CD4-positive, alpha-beta T cell treated with Interleukin-12 subunit alpha and Interleukin-12 subunit beta, for 1 hour (primary cell): ENCODE measurements at places on chromosomes 12 and 14.
A peak's percentile ranks its signal among the peaks of the same experiment; 100 is the strongest.

- peak; percentile 53 for DNase-seq
Observed at GRCh38 chr12:121750507-121750955, 38.0 kb downstream of the TMEM120B start.

DNA sequence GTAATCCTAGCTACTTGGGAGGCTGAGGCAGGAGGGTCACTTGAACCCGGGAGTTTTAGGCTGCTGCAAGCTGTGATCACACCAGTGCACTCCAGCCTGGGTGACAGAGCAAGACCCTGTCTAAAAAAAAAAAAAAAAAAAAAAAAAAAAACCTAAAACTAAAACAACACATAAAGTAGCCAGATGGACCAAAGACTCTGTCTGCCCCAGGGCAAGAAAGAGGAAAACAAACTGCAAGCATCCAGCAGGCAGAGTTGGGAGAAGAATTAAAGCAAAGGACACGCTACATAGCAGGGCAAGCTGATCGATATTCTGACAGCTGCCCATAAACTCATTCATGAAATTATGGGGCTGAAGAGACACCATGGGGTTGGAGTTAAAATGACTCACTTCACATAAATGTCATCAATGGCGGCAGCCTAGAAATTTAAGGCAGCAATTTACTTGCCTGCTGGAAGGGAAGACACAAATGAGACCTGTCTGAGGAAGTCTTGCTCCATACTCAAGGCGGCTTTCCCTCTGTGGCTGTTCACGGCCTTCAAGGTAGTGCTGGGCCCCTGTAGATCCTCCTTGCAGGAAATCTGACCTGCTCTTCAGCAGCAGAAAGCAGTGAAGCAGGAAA, 259.1 kb upstream of the FKBP4 start:
- no peak for DNase-seq

DNA sequence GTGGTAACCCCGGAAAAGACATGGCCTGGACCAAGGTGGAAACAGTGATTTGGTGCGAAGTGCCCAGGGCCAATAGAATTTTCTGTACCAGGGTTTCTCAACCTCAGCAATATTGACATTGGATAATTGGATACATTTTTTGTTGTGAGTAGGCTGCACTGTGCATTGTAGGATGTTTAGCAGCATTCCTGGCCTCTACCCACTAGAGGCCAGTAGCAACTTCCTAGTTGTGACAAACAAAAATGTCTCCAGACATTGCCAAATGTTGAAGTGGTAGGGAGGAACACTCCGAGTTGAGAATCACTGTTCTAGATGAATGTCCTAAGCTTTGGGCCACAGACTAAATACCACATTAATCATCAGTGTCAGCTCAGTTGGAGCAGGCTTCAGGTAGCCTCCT, 6.2 kb upstream of the CGRRF1 start:
- no peak for DNase-seq

GRCh38 chr14:56413721-56414120, 165.9 kb upstream of the TMEM260 start:
- DNase-seq, result no peak

GRCh38 chr12:40672741-40673271, 19.4 kb upstream of the CNTN1 start:
- no peak for DNase-seq

DNA sequence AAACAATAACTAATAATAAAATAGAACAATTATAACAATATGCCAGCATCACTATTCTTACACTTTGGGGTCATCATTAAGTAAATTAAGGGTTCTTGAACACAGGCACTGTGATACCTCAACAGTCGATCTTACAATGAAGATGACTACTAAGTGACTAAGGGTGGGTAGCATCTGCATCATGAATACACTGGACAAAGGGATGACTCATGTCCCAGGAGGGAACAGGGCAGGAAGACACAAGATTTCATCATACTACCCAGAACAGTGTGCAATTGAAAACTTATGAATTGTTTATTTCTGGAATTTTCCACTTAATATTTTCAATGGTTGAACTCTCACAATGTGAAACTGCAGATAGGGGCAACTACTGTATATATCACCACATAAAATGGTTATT, 19.7 kb downstream of the TSPAN19 start:
- DNase-seq, result no peak

- DNase-seq, result no peak
Observed at GRCh38 chr12:115213538-115214016, 529.6 kb upstream of the TBX3 start.

GRCh38 chr14:72594099-72594901, 299.6 kb downstream of the DPF3 start:
- peak; percentile 59 for DNase-seq

- no peak for DNase-seq
Observed at GRCh38 chr12:50387487-50387886, 8.9 kb downstream of the FAM186A start.

DNA sequence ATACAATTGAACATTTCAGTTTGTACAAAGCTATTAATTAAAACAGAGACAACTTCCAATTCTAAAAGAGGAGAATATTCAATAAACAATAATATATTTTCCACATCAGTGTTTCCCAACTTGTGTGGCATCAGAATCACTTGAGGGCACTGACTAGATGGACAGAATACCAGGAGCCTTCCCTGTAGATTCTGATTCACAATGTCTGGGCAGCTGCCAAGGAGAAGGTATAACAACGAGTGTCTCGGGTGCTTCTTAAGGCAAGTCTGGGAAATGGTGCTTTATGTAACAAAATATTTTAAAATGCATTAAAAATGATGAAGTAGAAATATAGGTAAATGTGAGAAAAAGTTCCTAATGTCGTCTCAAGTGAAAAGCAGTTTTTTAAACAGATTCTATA, 26.2 kb downstream of the GALC start:
- no peak for DNase-seq

- DNase-seq, result no peak
Observed at GRCh38 chr12:51869931-51870330, 18.0 kb upstream of the ANKRD33 start.

DNA sequence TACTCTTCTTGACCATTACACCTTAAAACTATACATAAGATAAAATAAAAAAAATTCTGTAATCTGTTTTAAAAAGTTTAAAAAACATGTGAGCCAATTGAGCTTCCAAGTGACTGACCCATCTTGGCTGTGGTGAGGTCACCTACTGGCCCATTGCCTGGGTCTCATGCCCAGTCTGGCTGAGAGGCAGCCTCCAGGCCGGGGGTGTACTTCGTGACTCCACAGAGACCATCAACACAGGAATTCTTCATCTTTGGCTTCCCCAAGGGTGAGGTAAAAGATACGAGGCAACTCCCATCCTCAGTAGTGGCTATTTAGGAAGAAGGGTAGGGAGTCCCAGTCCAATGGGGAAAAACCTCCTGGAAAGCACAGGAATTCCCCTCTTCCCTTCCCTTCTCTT, 113.2 kb downstream of the APAF1 start:
- no peak for DNase-seq

- DNase-seq, result no peak
Observed at GRCh38 chr12:43579206-43579605, 27.2 kb upstream of the ADAMTS20 start.

GRCh38 chr12:128606051-128606450, 217.7 kb downstream of the SLC15A4 start:
- no peak for DNase-seq

DNA sequence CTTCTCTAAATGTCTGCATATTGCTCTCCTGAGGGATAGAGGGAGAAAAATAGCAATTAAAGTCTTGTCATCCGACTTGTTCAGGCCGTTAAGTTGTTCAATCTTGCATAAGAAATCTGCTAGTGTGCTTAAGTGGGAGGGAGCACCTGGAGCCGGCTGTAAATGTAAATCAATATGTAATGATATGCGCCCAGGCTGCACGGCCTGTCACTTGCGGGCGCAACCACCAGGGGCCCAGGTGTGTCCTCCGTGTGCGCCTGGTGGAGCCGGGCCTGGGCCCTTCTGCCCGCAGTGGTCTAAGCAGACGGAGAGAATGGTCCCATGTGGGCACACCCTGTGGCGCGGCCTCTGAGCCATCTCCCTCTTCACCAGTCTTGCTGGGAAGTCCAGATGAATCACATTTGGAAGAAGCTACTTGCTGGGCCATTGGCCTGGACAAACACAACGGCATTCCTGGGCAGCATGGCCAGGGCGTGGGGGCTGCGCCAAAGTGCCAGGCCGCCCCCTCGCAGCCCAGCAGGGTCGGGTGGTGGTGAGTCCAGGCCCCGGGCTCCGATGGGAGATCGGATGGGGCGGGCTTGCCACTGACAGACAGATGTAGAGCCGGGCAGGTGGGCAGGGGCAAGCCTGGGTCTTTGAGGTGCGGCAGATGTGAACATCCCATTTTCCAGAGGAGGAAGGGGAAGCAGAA, 193.3 kb upstream of the C14orf180 start:
- DNase-seq, result no peak

GRCh38 chr14:94355191-94355794, 32.2 kb upstream of the SERPINA6 start:
- no peak for DNase-seq

DNA sequence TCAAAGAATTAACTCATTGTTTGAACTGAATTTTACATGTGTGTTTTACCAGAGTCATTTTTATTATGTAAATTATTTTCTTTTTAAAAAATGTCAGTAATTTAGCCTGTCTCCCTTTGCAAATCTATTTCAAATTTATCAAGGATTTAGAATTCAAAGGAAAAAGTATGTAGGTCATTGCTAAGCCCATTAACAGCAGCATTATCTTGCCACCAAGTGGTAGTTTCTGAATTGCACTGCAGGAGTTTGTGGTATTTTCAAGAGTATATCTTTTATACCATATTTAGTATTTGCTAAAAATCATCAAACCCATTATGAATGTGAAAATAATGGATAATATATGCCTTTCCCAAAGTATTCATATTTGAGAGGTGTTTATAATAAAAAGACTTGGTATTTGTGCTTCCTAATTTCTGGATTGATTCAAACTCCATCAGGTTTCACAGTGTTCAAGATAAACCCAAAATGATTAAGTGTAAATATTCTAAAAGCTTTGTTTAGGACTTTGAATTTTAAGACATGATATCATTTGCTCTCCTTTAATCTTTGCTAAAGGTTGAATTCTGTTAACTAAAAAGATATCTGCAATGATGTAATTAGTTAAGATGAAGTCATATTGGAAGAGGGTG, 711.4 kb downstream of the FSCB start:
- DNase-seq, result no peak

- no peak for DNase-seq
Observed at GRCh38 chr12:96465896-96466295, 23.5 kb upstream of the CFAP54 start.

DNA sequence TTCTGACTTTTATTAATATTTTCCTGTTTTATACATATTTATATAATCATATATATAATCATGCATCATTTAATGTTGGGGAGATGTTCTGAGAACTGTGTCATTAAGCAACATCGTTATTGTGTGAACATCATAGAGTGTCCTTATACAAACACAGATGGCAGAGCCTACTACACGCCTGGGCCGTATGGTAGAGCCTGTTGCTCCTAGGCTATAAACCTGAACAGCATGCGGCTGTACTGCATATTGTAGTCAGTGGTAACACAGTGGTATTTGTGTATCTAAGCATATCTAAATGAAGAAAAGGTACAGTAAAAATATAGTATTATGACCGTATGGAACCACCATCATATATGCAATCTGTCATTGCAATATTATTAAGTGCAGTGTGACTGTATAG, 44.7 kb upstream of the BCL7A start:
- DNase-seq, result no peak

DNA sequence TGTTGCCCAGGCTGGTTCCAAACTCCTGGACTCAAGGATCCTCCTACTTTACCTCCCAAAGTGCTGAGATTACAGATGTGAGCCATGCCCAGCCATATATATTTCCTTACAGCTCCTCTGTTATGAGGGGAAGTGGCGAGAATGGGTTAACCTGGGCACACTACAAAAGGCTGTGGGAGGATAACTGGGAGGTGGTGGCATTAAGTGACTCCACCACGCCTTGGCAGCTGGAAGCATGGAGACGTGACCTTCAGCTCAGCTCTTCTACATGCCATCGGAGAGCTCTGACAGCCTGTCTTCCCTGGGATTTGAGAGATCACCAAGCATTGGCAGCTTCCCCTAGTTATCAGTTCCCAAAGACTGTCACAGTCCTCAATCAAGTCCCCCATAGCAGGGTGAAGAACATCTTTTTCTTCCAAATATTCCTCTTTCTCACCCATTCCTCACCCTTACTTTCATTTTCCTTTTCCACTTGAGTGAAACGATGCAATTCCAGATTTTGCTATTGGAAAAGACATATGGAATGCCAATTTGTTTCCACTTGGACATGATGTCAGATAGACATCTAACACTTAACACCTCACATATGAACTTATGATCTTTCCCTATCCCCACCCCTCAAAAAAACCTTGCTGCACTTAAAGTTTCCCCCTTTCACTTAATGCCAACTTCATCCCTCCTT, 48.5 kb downstream of the PHLDA1 start:
- DNase-seq, result no peak

GRCh38 chr14:30333934-30334333, 225.0 kb upstream of the G2E3 start:
- DNase-seq, result no peak

DNA sequence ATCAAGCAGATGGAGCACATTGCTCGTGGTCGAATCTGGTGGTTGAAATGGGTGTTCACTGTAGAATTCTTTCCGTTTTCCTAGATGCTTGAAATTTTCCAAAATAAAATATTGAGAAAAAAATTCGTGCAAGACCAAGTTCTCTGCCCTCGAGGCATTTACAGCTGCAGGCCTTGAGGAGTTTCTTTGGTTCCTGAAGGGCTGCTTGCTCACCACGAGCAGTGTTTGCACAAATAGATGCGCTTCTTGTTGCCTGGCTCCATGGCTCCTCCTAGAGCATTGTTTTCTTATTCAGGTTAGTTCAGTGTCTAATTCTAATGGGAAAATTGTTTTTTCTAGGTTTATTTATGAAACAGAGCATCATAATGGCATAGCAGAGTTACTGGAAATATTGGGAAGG, 74.5 kb upstream of the DYNC1H1 start:
- no peak for DNase-seq

GRCh38 chr12:42969355-42969754, 379.8 kb upstream of the PRICKLE1 start:
- DNase-seq, result no peak

DNA sequence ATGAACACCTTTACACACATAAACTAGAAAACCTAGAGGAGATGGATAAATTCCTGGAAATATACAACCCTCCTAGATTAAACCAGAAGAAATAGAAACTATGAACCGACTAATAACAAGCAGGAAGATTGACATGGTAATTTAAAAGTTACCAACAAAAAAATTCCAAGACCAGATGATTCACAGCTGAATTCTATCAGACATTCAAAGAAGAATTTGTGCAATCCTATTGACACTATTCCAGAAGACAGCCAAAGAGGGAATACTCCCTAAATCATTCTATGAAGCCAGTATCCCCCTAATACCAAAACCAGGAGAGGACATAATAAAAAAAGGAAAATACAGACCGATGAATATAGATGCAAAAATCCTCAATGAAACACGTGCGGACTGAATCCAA, 102.6 kb upstream of the KRR1 start:
- no peak for DNase-seq

GRCh38 chr12:44317651-44318126, 481.8 kb downstream of the TMEM117 start:
- DNase-seq, result peak; percentile 13

GRCh38 chr12:120199595-120200306, 1.2 kb downstream of the RPLP0 start:
- DNase-seq, result peak; percentile 26

GRCh38 chr12:92255741-92256140, 110.1 kb upstream of the BTG1 start:
- no peak for DNase-seq

- DNase-seq, result no peak
Observed at GRCh38 chr12:24820872-24821271, 128.0 kb downstream of the BCAT1 start.

- DNase-seq, result no peak
Observed at GRCh38 chr12:125137766-125138344, 72.6 kb downstream of the AACS start.

GRCh38 chr12:71655495-71655894, 8.2 kb downstream of the ZFC3H1 start:
- no peak for DNase-seq
